Fibroblast of skin of right biceps (primary cell): ENCODE measurements at places on chromosomes 2 and 18.

- no peak for DNase-seq
Observed at GRCh38 chr2:218028562-218029348, 26.0 kb upstream of the TNS1 start.

DNA sequence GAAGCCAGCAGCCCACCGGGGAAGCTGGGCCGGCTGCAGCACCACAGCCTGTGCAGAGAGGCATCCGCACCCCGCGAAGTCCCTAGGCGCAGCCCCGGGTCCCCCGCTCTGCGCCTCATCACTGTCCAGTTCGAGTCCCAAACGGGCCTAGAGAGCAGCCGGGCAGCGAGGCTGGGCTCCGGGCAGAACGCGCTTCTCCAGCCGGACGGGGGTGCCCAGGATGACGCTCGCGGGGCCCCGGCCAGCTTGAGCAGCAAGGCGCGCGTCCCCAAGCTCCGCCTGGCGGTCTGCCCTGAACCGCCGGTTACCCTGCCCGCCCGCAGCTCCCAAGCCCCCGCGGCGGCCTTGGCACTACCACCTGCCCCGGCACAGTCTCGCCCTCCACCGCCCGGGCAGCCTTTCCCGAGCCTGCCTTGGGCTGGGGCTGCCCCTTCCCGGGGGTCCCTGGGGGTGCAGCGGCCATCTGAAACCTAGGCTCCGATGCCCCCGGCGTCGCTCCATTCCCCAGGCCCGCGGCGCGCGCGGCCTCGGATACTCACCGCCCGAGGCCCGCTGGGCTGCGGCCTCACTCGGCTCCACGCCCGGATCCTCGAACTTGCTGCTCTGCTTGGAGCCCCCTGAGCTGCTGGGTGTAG, 591 bp downstream of the SLC16A14 start:
- DNase-seq = peak; percentile 42

DNA sequence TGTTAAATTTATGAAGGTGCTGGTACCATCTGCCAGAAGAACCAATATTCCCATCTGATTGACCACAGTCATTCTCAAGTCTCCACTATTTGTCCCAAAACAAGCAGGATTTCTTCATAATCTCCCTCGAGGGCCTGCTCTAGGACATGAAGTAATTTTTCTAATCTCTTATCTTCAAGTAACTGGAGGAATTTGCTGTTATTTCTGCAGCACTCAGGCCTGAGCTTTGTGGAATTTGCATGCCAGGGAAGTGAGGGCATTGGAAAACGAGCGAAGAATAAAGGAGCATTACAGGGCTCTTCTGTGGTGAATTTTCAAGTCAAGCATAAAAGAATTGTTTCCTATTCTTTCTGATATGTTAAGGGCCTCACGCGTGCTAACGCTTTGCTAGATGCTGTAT, 161.2 kb upstream of the EPAS1 start:
- DNase-seq = peak; percentile 34

GRCh38 chr2:120747281-120747680, 11.6 kb downstream of the GLI2 start:
- no peak for DNase-seq

DNA sequence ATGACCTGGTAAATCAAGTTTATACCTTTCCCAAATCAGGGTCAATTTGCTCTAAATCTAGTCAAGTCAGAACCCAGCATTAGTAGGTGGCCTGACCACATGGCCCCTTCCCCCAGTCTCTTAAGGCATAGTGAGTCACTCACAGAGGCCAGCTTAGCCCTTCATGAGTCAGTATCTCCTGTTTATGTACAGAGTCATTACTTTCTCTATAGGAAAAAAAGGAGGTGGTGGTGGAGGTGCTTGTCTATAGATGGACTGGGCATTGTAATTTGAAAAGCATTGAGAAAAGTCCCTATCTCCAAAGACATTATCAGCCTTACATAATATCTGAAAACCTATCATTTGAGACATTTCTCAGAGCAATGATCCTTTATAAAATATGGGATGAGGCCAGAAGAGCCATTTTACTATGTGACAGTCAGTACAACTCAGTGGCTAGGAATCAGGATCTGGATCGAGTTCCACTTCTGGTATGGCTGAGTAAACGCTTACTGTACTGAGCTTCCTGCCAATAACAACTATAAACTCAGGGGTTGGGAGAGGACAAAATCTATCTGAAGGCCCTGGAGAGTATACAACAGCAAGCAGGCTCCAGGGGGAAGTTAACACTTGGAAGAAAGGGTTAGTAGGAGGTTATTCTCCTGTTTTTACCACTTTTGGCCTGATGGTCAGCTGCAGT, 22.5 kb upstream of the SIGLEC15 start:
- peak; percentile 99 for DNase-seq

- peak; percentile 86 for DNase-seq
Observed at GRCh38 chr18:61606068-61606660, 272.9 kb downstream of the CDH20 start.

DNA sequence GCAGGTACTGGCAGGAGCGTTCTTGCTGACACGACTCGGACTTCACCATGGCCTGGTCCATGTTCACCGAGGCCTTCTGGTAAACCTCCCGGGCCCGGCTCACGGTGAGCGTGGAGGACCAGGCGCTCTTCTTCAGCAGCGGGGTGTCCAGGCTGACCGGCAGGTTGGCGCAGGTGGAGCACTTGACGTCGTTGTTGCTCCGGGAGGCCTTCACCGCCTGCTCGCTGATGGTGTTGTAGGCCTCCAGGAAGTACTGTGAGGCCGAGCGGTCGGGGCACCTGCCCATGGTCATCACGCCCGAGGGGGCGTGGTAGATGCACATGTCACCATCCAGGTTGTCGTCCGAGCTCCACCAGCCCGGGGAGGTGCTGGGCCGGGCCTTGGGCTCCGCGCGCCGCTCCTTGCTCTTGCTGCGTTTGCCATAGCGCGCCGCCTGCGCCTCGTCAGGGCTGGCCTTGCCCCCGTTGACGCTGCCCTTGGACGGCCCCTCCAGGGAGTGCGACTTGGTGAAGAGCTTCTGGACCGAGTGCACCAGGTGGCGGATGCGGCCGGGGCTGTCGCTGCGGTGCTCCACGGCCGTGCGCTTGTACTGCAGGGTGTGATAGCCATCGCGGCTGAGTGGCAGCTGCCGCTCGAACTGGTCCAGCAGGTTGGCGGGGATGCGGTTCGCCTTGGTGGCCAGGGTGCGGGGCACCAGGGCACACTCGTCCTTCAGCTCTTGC, 429.3 kb downstream of the TGIF1 start:
- no peak for DNase-seq

DNA sequence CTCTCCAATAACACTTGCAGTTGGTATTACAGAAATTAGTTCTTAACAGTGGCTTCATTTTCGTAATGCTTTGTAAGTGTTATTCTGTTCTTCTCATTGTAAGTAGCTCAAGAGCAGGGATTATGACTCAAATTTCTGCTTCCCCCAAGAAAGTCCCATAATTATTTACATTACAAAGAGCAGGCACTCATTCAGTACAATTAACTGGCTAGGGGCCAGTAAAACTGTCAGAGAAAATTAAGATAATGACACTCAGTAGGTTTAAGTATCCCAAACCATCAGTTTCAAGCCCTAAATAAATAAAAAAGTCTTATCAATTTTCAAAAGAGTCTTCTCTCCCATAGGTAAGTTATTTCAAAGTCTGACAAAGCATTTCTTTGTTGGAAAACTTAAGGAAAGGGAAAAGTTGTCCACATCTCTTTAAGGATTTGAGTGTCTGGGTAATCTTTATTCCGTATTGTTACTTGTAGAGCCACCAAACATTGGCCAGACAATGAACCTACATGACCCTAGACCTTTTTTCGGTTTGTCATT, 137.1 kb downstream of the ARHGAP28 start:
- no peak for DNase-seq

DNA sequence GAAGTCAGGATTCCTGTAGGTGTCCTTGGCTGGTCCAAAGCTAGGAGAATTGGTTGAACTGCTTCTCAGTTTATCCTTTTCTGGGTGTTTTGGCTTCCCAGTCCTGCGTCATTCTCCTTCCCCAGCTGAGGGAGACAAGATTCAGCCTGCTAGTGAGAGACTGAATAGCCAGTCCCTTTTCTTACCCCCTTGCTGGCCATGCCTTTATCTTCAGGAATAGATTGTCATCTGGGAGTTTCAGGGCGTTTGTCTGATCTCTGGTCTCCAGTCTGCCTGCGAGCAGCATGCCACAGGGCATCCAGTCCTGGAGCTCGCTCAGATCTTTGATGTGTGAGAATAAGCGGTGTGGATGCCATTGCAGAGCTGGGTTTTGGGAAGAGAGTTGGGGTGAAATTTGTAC, 5.8 kb downstream of the MYO1B start:
- no peak for DNase-seq

DNA sequence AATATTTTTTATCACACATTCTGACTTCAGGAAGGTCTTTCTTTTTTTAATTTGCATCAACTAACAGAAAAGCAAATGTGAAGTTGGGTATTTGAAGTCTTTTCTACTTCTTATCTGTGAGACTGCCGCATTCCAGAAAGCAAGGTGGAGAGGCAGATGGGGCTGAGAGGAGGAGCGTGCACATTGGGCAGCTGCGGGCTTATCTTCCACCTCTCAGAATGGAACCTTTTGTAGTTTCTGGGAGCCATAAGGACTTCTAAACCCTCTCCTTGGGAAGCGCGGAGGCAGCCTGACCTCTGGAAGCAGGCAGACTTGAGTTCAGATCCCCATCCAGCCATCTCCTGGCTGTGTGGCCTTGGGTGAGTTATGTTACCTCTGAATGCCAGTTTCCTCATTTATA, 3.9 kb downstream of the MAPRE3 start:
- no peak for DNase-seq

- DNase-seq = no peak
Observed at GRCh38 chr2:221446140-221446539, 126.0 kb downstream of the EPHA4 start.

DNA sequence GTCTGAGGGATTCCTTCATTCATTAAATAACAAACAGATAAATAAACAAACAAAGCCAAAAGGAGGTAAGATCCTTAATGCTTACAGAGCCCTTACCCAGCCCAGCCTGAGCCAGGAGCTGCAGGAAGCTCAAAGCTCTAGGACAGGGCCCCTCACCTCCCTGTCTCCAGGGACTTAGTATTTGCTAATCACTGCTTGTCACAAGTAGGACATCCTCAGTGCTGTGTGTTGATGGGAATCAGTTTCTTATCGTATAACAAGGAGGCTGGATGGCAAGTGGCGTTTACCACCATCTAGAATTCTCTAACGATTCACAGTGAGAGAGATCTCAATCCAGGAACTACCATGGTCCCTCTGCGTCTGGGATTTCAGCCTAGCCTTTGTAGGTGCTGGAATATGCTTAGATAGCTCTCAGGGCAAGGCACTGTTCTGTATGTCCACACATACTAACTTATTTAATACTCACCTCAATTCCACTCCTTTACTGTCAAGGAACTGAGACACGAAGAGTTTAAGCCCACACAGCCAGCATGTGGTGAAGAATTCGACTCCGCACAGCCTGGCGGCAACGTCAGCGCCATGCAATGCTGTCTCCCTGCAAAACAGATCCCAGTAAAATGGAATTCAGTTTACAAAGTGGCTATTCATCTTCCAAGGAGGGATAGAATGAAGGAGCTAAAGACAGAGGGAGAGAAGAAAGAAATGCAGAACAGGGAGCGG, 164.8 kb downstream of the MYCN start:
- DNase-seq = no peak

DNA sequence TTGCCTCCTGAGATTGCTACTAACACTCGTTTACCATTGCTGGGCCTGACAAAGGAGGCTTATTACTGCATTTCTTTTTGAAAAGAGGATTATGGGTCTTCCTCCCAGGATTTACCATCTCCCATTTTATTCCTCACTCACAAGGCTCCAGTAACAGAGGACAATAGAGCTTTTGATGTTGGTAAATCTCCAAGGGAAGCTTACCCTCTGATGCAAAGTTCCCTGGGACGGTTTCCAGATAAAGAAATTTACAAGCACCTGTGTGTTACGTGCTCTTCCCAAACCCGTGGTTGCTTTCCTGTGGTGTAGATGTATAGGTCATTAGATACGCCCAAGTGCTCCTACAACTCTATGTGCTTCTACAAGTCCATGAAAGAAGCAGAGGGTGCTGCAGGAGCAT, 17.1 kb downstream of the VSNL1 start:
- no peak for DNase-seq

DNA sequence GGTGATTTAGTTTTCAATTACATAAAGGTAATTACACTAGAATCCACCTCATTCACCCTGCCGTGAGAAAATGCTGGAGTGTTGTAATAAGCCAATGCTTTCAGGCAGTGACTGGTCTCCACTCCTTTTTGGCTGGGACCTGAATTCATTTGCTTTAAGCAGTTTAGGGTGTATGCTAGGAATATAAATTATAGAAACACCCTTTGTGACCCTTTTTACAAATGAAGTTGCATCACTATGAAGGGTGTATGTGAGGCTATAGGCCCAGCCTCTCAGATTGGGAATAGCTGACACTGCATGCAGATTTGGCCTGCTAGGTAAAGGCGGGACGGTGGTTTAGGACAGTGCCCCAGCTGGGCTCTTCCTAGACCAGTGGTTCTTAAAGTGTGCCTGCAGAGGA, 50.8 kb upstream of the NFE2L2 start:
- no peak for DNase-seq

GRCh38 chr2:55949613-55950012, 26.0 kb upstream of the EFEMP1 start:
- no peak for DNase-seq

- no peak for DNase-seq
Observed at GRCh38 chr18:44713435-44713834, 32.7 kb downstream of the SETBP1 start.

GRCh38 chr2:187296869-187297268, 151.2 kb downstream of the CALCRL start:
- DNase-seq = no peak

GRCh38 chr18:3995476-3996102, 459.5 kb downstream of the DLGAP1 start:
- DNase-seq = peak; percentile 69

DNA sequence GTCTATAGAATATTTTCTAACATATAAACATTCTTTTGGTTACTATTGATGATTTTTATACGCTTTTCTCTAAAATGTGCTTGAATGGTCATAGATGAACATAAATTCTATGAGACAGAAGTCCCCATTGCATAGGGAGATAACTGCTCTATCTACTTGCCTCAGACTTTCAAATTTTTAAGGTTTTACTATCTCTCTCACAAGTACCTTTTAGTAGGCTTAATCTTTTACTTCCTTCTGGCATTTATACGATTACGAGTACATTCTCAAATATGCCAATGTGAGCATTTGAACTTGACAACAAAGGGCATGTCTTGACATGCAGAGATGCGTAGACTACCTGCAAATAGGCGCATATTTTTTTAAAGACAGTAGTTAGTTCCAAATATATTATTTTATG, 935.9 kb upstream of the LRATD1 start:
- DNase-seq = no peak

GRCh38 chr2:62396880-62397279, 109.1 kb downstream of the TMEM17 start:
- no peak for DNase-seq

- DNase-seq = no peak
Observed at GRCh38 chr18:10473132-10473531, 18.7 kb downstream of the APCDD1 start.

DNA sequence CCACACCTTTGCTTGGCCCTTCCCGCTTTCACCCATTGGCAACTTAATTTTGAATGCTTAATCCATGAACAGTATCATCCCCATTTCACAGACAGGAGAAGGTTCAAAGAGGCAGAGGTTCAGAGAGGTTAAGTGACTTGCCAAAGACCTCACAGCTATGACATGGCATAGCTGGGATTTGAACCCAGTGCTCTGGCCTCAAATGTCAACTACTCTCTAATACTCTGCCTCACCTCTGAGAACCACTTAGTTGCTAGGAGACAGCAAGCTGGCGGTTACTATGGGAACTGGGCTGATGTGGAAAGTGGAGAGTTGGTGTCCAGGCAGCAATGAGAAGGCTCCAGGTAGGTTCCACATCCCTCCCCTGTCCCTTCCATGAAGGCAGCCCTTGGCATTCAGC, 15.8 kb upstream of the PRSS56 start:
- no peak for DNase-seq

- DNase-seq = peak; percentile 83
Observed at GRCh38 chr2:14418115-14418514, 214.4 kb upstream of the LRATD1 start.
